ENCODE measurements at places on chromosomes 16 and 17.

- no peak for DNase-seq
These were observed 81.8 kb upstream of the DNAJA2 start for GRCh38 chr16:47055136-47055885.

DNA sequence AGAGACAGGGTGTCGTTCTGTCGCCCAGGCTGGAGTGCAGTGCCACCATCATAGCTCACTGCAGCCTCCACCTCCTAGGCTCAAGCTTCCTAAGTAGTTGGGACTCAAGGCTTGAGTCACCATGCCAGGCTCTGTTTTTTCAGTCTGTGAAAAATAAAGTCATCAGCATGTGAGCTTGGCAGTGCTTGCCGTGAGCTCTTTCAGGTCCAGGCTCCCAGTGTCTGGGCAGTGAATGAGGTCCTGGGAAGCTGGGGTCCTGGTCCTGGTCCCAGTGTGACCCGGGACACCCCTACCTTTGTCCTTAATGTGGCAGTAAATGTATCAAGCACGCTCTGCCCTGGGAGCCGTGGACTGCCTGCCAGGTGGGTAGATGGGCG, 22.9 kb upstream of the RPL13 start:
- DNase-seq: no peak

GRCh38 chr17:28071891-28072606, 29.6 kb downstream of the NLK start:
- DNase-seq: no peak

DNA sequence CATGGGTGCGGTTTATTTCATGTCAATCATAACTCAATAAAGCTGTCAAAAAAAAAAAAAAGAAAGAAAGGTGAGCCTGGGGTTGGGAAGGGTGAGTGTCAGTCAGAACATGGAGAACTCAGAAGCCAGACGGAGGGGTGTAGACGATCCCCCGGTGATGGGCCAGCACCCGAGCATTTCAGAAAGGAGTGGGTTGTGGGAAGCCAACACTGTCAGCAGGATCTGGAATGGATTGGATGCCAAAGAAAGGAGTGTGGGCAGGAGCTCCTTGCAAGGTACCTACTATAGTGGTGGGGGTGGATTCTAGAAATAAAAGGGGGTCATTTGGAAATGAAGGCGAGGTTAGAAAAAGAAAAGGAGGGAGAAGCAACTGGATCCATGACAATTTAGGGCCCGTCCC, 19.8 kb upstream of the SCIMP start:
- no peak for DNase-seq

GRCh38 chr17:66667090-66667489, 167.8 kb upstream of the CACNG5 start:
- no peak for DNase-seq

DNA sequence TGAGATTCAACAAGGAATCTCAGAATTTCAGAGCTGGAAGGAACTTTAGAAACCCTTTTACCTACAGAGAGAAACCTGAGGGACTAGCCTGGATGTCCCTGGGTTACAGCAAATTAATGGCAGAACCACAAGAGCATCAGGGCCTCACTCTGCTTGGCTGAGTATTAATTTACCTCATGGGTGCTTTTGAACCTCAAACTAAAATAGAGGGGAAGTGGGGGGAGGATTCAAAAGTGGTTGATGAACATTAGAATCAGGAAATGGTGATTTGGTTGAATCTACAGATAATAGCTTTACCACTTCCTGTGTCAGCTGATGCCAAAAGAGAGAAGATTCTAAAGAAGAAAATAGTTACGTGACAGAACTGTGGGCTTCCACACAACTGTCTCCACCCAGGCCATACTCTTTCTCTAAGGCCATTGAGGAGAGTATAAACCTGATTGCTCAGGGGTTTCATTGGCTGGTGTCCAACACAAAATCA, 11.3 kb upstream of the SKAP1 start:
- DNase-seq: no peak

- no peak for DNase-seq
These were observed 16.1 kb upstream of the GFAP start for GRCh38 chr17:44931376-44931775.

DNA sequence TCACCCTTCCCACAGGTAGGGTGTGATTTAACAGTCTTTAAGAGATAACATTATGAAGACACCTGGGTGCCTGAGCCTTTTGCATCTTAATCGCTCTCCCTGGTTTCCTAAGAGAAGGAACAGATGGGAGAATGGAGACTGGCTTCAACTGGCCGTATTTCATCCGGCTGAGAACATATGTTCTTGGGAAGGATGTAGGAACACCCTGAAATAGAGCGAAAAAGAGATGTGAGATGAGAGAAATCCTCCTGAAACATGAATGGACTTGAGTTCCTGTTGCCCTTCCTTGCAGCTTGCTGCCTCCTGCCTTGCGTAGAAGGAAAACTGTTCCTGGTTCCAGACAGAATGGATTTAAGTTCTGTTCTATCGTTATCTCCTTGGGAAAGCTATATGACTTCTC, 385.4 kb upstream of the RBFOX1 start:
- no peak for DNase-seq
